ENCODE measurements at places on chromosomes 13 and 19. TPM values are rescaled to one million over a fixed set of nuclear protein-coding genes. Genes with fewer than 3 reads are reported as not detected.

The CEACAM1 gene
- total RNA-seq, result 37.0 TPM

DNA sequence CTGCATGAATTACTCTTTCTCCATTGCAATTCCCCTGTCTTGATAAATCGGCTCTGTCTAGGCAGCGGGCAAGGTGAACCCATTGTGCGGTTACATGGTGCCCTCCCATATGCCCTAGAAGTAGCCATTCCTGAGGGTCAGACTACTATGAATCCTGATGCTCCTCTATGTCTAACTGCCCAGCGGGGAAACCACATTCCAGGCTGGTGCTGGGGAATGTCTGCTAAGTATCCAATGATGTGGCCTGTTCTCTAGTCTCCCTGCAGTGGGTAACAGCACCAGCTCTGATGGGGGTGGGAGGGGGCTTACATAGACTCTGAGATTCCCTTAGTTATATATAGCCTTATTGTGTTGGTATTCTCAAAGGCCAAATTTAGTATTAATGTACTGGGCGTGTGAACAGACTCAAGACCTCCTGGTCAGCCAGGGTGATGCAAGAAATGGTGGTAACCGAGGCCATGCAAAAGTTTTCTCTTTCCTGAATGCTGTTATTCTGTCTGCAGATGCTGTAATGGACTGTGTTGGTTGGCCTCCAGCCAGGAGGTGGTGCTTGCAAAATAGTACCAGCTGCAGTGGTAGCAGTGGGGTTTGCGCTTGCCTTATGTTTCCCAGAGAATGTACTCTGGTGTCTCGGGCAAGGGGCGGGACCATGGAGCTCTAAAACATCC lies 564.8 kb upstream of the SLITRK1 start:
- no peak overlapping the region for H3K4me3 ChIP-seq
- H3K27me3 ChIP-seq, result no peaks in the 10 kb centered on the region
- no peaks in the 10 kb centered on the region for H3K36me3 ChIP-seq
- no peak overlapping the region for H3K27ac ChIP-seq

The SYDE1 gene
- total RNA-seq, result 0.07 TPM

The C1QTNF9 gene
- total RNA-seq, result not detected

The DENND1C gene
- total RNA-seq, result 113 TPM

The CPAMD8 gene
- 1.3 TPM for total RNA-seq

GRCh38 chr13:67224148-67224846 lies 5.8 kb downstream of the PCDH9 start:
- H3K27me3 ChIP-seq, result peaks cover 7% of the 10 kb centered on the region
- H3K27ac ChIP-seq, result no peak overlapping the region

DNA sequence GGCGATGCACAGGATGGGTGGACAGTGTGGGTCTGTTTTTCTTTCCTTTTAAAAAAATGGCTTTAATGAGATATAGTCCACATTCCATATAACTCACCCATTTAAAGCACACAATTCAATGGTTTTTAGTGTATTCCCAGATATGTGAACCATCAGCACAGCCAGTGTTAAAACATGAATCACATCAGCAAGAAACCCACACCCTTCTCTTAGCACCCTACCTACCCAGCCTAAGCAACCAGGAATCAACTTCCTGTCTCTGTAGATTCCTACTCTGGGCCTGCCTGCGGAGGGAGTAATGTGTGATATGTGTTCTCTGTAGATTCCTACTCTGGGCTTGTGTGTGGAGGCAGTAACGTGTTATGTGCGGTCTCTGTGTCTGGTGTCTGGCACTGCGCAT lies 11.9 kb downstream of the TMEM255B start:
- H3K4me1 ChIP-seq, result peaks cover 11% of the 10 kb centered on the region
- no peak for DNase-seq
- H3K27me3 ChIP-seq, result peaks cover 6% of the 10 kb centered on the region

- H3K36me3 ChIP-seq, result no peaks in the 10 kb centered on the region
- no peaks in the 10 kb centered on the region for H3K27me3 ChIP-seq
- peaks cover 33% of the 10 kb centered on the region for H3K4me1 ChIP-seq
- H3K27ac ChIP-seq, result peak overlapping the region; percentile 65
- DNase-seq, result peak; percentile 82
Observed at GRCh38 chr19:14505488-14506239, 9.7 kb upstream of the GIPC1 start.

The SIGLEC12 gene
- 3.9 TPM for total RNA-seq

The PTGER1 gene
- 0.40 TPM for total RNA-seq

The CGB5 gene
- total RNA-seq, result not detected

Data from activated CD8-positive, alpha-beta memory T cell treated with anti-CD3 and anti-CD28 coated beads, Interleukin-2, amount 10 ng/mL, durations not matched to agents 7 days and 5 days (primary cell).